ENCODE measurements at places on chromosomes 6 and 20.

GRCh38 chr6:112007805-112008204 is 46.1 kb upstream of the CCN6 start:
- no peak for DNase-seq

DNA sequence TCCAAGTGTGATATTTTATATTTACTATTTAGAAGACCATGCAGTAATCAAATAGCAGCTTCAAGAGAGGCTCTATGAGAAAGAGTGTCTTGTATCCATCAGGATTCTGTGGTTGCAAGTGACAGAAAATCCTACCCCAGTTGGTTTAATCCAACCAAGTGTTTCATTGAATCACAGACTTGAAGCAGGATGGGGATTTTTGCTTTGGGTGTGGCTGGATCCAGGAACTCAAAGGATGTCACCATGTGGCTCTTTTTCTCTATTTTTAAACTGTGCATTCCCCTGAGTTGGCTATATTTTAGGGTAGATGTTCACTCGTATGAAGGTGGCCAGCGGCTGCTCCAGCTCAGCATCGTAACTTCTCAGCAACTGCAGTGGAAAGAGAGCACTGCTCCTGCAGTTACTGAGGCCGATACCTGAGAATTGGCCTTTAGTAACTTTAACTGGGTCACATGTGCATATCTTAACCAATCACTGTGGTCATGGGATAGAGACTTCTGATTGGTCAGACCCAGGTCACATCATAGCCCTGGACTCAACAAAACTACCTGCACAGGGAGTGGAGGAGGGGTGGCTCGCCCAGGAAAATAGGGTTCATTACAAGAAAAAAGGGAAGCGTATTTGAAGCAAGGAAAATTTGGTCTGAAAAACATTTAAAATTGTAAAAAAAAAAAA is 396.1 kb upstream of the SULF2 start:
- DNase-seq = no peak

- DNase-seq = no peak
Observed at GRCh38 chr20:25574411-25574810, 10.9 kb downstream of the NINL start.

- no peak for DNase-seq
Observed at GRCh38 chr20:41275301-41275731, 42.2 kb downstream of the ZHX3 start.
